ENCODE measurements at places on chromosomes 1 and 21. TPM values are rescaled to one million over a fixed set of nuclear protein-coding genes. Genes with fewer than 3 reads are reported as not detected.
A peak's percentile ranks its signal among the peaks of the same experiment; 100 is the strongest.

Gene SYNC
- 18.2 TPM for total RNA-seq

Gene NCSTN
- total RNA-seq = 117 TPM

DNA sequence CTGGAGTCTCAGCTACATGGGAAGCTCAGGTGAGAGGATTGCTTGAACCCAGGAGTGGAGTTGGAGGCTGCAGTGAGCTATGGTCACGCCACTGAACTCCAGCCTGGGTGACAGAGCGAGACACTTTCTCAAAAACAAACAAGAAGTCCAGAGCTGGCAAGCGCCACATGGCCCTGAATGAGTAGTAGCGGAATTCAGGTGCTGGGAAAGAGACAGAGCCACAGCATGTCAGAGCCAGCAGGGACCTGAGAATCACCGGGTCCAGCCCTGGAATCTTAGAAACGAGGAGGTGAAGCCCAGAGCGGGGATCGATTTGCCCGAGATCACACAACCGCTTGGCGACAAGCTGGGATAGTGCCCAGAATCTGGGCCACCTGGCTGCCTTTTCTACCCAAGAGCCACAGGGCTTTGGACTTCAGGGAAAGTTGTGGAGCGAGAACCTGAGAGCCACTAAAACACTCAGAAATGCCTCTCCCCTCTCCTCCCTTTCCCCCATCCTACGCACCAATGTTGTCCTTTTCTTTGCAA, 9.8 kb downstream of the ARL8A start:
- DNase-seq = peak; percentile 24

GRCh38 chr1:163604896-163605295, 283.1 kb downstream of the NUF2 start:
- no peak for DNase-seq

DNA sequence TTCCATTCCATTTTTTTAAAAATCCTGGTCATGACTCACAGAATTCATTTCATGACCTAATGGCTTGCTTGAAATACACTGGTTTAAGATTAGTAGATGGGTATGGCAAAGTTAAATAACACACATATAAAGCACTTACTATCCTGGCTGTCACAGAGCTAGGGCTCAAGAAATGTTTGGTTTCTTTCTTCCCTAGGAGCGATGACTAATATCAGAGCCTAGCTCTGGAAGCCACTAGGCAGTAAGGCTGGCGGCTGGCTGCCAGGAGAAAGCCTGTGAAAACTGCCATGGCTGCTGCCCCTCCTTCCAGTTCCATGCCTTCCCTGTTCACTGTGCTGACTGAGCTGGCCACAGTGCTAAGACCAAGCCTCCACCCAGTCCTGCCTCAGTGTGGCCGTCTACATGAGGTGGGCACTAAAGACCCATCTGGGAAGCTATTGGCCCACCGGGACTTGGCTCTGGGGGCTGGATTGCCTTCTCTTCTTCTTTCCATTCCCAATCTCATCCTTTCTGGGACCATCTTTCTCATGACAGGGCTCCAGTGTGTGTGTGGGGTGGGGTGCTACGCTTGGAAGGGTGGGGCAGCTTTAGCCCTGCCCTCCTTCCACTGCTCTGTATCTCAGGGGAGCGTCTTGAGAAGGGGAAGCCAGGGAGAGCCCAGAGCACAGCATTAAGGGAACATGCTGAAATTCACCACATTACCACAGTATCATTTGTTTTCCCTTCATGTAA, 10.8 kb upstream of the ASCL5 start:
- DNase-seq = peak; percentile 57

DNA sequence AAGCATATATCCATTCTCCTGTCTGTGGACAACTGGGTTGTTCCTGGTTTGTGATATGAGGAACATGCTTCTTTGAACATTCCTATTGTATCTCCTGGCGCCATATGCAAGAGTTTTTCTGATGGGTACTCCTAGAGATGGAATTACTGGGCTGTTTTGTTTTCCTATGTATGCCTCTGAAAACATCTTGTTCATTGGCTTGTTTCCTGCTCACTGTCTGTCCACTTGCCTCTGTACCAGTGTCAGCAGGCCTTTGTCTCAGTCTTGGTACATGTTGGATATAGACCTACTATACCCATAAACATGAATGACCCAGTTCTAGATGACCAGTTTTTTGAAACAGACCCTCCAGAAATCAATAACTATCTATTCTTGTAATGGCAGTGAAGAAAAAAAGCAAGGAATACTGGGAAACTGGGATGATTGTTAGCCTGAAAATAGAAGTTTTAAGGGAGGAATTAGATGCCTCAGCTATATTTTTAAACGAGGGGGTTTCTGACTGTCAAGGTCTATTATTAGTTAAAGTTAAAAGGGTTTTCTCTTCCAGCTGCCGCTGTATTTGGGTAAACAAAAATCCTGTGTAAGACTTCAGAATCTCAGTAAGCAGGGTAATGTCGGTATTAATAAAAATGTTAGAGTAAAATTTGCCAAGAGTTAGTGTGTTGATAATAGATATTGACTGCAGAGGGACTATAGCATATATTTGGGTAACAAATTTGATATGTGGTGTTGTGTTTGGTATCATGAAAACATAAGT, 103.6 kb downstream of the RYR2 start:
- DNase-seq = no peak

GRCh38 chr1:103489935-103490334, 35.6 kb upstream of the RNPC3 start:
- DNase-seq = no peak

Measured in prostate gland (tissue), 2 donors.